ENCODE measurements at places on chromosomes 2 and 18. TPM values are rescaled to one million over a fixed set of nuclear protein-coding genes. Genes with fewer than 3 reads are reported as not detected.

C2orf72 gene
- total RNA-seq: 0.62 TPM

AQP12B gene
- not detected for total RNA-seq

UGT1A5 gene
- not detected for total RNA-seq

BZW1 gene
- 139 TPM for total RNA-seq

SERPINB3 gene
- total RNA-seq: not detected

HTRA2 gene
- total RNA-seq: 33.0 TPM

ARMC9 gene
- 6.6 TPM for total RNA-seq

DNA sequence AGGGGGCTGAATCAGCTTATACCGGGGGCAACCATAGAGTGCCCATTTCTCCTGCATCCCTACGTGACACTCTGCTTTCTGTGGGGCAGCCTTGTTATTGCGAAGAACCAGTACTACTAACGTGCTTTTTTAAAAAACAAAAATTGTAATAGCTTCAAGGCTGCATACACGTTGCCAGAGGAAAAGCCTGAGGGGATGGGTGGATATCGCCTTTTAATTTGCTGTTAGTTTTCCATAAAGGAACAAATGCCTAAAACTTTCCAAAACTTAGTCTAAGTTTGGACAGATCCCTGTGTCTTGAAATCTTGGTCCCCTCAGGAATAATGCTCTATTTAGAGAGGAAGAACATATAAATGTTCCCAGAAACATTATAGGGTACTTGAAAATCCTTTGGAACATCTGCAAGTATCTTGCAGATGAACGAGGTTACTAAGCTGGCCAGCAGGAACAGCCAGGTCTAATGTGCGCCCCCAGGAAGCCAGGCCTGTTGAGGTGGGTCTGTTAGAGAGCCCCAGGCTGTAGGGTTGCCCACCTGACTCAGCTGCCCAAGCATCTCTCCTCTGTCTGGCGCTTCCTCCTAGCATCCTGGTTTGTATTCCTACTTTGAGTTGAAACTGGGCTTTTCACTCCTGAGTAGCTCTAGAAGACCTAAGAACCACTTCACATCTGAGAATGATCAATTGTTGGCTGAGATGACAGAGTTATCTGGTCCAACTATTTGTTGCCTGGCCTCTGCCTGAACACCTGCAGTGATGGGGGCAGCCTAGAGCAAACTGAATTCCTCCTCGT lies 96.9 kb downstream of the TGOLN2 start:
- no peak overlapping the region for H3K4me3 ChIP-seq
- no peaks in the 10 kb centered on the region for H3K27me3 ChIP-seq

DNA sequence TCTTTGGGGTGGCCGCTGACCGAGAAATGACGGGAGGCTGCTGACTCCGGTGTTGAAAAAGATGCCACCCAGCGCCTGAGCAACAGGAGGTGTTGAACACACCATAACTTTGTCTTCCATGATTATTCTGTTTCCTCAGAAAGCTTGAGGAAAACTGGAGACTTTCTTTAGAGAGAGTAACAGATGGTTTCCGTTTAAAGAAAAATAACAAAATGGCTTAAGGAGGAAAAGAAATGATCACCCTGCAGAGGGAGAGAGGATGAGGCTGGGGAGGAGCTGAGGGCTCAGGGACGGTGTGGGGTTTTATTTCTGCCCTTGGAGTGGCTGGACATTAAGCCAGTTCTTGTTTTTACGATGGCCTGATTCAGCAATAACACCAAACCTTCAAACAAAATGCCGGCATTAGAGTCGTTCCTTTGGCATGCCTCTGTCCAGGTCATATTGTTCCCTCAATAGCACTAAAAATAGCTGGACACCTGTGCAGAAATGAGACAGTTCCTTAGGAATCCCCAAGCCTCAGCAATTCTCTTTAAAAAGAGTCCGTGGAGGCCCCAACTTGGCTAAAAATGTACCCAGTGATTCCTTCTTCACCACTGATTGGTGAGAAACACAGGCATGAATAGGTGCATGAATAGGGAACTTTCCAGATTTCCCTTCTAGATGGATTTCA lies 182.4 kb downstream of the ALPK2 start:
- peak overlapping the region; percentile 38 for H3K27ac ChIP-seq
- H3K4me1 ChIP-seq: peaks cover 15% of the 10 kb centered on the region
- no peaks in the 10 kb centered on the region for H3K27me3 ChIP-seq
- H3K4me3 ChIP-seq: no peak overlapping the region
- peak; percentile 66 for DNase-seq

GRCh38 chr2:159516241-159516758 lies 100.0 kb downstream of the BAZ2B start:
- peak overlapping the region; percentile 59 for H3K27ac ChIP-seq
- H3K4me3 ChIP-seq: peak overlapping the region; percentile 35
- DNase-seq: peak; percentile 59
- H3K36me3 ChIP-seq: no peaks in the 10 kb centered on the region

GRCh38 chr18:22946846-22947245 lies 13.7 kb downstream of the RBBP8 start:
- DNase-seq: no peak
- no peaks in the 10 kb centered on the region for H3K27me3 ChIP-seq
- H3K36me3 ChIP-seq: peaks cover 7% of the 10 kb centered on the region
- H3K4me3 ChIP-seq: no peak overlapping the region
- H3K4me1 ChIP-seq: no peaks in the 10 kb centered on the region

DNA sequence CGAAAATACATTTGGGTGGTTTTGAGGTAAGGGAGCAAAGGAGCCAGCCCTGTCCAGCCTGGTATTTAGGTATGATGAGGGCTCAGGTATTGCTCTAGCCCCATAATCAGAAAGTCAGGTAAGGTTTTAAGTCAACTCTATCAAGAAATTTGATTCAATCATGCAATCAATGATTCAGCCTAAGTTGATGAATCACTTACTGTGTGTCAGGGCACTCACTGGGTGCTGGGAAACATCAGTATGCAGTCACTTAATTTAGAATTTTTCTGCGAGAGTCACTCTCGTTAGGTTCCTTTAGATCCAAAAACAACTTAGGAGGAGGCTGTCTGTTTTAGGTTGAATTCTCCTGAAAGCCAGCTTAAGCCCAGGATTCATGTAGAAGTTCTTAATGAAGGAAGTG lies 17.7 kb upstream of the SERPINB2 start:
- H3K27ac ChIP-seq: no peak overlapping the region
- H3K27me3 ChIP-seq: no peaks in the 10 kb centered on the region
- H3K36me3 ChIP-seq: no peaks in the 10 kb centered on the region
- H3K4me3 ChIP-seq: no peak overlapping the region
- DNase-seq: no peak
- no peaks in the 10 kb centered on the region for H3K4me1 ChIP-seq

DNA sequence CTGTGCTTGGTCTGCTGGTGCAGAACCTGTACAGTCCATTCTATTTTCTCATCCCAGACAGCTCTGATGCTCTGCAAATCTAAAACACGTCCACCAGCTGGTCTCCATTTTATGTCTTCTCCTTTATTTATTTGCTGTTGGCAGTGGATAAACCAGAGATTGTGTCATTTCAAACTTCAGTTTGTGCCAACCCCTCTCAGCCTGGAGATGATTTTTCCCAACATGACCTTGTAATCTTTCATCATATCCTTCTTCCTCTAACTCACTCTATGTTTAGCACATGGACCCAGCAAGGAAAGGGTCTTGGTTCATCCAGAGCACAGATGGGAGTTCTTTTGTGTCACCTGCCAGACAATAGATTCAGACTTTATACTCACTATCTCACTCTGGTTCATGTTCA lies 273.2 kb downstream of the MTX2 start:
- H3K27me3 ChIP-seq: peaks cover 2% of the 10 kb centered on the region
- peaks cover 8% of the 10 kb centered on the region for H3K4me1 ChIP-seq
- no peak overlapping the region for H3K4me3 ChIP-seq
- no peak for DNase-seq
- H3K36me3 ChIP-seq: no peaks in the 10 kb centered on the region

DNA sequence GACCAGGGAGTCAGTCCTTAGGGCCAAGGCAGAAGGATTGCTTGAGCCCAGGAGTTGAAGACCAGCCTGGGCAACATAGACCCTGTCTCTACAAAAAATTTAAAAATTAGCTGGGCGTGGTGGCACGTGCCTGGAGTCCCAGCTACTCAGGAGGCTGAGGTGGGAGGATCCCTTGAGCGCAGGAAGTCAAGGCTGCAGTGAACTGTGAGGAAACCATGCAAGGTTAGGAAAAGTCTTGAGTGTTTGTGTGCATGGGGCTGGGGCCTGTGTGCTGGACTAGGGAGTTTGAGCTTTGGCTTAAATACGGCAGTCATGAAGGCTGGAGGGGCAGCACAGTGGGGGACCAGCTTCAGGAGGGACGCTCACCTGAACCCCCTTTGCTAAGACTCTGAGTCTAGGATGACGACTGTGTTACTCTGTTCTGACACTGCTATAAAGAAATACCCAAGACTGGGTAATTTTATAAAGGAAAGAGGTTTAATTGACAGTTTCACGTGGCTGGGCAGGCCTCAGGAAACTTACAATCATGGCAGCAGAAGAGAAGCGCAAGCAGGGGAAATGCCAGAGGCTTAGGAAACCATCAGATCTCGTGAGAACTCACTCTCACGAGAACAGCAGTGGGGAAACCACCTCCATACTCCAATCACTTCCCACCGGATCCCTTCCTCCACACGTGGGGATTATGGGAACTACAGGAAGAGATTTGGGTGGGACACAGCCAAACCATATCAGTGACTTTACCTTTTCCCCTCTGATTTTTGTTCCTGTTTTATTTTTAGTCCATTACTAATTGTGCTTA lies 39.4 kb downstream of the GORASP2 start:
- H3K4me1 ChIP-seq: peaks cover 5% of the 10 kb centered on the region
- H3K36me3 ChIP-seq: peaks cover 41% of the 10 kb centered on the region
- DNase-seq: no peak
- H3K27me3 ChIP-seq: no peaks in the 10 kb centered on the region
- no peak overlapping the region for H3K4me3 ChIP-seq

- peaks cover 2% of the 10 kb centered on the region for H3K27me3 ChIP-seq
- H3K27ac ChIP-seq: peak overlapping the region; percentile 81
- H3K36me3 ChIP-seq: no peaks in the 10 kb centered on the region
- peaks cover 10% of the 10 kb centered on the region for H3K4me1 ChIP-seq
- H3K4me3 ChIP-seq: no peak overlapping the region
These were observed 14.3 kb upstream of the TRIB2 start for GRCh38 chr2:12702168-12703121.
